ENCODE measurements at places on chromosomes 1 and 21. TPM values are rescaled to one million over a fixed set of nuclear protein-coding genes. Genes with fewer than 3 reads are reported as not detected.

- no peaks in the 10 kb centered on the region for H3K27me3 ChIP-seq
- H3K27ac ChIP-seq, result no peak overlapping the region
- H3K36me3 ChIP-seq, result no peaks in the 10 kb centered on the region
- DNase-seq, result no peak
- no peak overlapping the region for H3K4me3 ChIP-seq
Measured at GRCh38 chr1:59105548-59106507, 191.1 kb upstream of the FGGY start.

GRCh38 chr1:209736490-209737117 lies 19.2 kb upstream of the TRAF3IP3 start:
- no peaks in the 10 kb centered on the region for H3K27me3 ChIP-seq
- no peak for DNase-seq
- H3K36me3 ChIP-seq, result no peaks in the 10 kb centered on the region
- no peak overlapping the region for H3K27ac ChIP-seq
- no peak overlapping the region for H3K4me3 ChIP-seq

DNA sequence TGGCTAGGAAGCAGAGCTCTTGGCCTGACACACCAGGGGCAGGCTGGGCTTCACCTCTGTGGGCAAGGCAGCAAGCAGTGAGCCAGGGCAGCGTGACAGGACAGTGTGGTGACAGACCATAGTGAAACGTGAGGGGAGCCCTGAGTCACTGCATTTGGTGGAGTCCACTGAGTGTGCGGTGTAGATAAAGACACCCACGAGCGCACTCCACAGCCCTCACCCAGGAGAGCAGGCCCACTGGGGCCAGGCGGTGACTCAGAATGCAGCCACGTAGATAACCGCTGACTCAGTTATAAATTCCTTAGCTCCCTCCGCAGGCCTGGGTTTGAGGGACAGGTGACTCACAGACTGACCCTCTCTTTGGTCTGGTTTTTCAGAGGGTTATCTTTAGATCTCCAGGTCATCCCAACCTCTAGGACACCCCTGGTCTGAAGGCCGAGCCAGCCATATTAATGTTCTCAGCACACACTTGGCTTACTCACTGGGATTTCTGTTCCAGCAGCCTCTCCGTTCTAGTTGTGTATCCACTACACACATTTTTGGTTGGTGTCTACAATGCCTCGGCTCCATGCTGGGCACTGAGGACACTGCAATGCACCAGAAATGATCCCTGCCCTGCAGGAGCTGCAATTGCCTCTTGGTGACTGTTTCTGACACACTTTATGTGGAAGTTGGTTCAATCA lies 90.2 kb upstream of the TSPAN2 start:
- DNase-seq, result no peak
- peaks cover 6% of the 10 kb centered on the region for H3K4me1 ChIP-seq
- H3K36me3 ChIP-seq, result no peaks in the 10 kb centered on the region

CRB1 gene
- 10.2 TPM for total RNA-seq

KCNA2 gene
- 1.3 TPM for total RNA-seq

GRCh38 chr1:194004146-194004545 lies 817.7 kb upstream of the B3GALT2 start:
- H3K4me3 ChIP-seq, result no peak overlapping the region
- H3K4me1 ChIP-seq, result no peaks in the 10 kb centered on the region
- H3K27me3 ChIP-seq, result no peaks in the 10 kb centered on the region
- no peak overlapping the region for H3K27ac ChIP-seq
- no peaks in the 10 kb centered on the region for H3K36me3 ChIP-seq

GRCh38 chr1:43545695-43546387 lies 15.2 kb downstream of the PTPRF start:
- peak; percentile 98 for DNase-seq
- no peak overlapping the region for H3K4me3 ChIP-seq
- no peaks in the 10 kb centered on the region for H3K36me3 ChIP-seq

DNA sequence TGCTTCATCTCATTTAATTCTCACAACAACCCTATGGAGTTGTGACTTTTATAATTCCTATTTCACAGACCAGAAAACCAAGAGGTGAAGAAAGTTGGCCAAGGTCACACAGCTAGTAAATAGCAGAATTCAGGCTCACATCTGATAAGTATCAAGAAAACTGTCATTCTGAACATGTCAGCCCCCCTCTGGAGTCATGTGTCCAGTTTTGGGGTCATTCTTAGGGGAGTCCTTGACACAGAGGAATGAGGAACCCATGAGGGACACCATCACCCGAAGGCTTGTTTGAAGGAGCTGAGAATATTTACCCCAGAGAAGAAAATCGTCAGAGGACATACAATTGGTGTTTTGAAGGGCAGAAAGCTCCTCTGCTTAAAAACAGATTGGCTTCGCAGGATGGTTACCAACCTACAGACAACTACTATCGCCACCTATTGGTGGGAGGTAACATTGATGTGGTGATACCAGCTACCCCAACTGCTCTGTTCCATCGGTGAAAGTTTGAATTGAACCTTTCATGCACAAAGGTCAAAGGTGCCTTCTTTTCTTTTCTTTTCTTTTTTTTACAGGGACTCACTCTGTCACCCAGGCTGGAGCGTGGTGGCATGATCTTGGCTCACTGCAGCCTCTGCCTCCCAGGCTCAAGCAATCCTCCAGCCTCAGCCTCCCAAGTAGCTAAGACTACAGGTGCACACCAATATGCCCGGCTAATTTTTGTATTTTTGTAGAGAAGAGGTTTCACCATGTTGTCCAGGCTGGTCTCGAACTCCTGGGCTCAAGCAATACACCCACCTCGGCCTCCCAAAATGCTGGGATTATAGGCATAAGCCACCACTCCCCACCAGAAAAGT lies 31.3 kb downstream of the NCMAP start:
- no peaks in the 10 kb centered on the region for H3K36me3 ChIP-seq
- no peaks in the 10 kb centered on the region for H3K27me3 ChIP-seq
- H3K4me3 ChIP-seq, result no peak overlapping the region
- peaks cover 17% of the 10 kb centered on the region for H3K4me1 ChIP-seq
- no peak overlapping the region for H3K27ac ChIP-seq

DNA sequence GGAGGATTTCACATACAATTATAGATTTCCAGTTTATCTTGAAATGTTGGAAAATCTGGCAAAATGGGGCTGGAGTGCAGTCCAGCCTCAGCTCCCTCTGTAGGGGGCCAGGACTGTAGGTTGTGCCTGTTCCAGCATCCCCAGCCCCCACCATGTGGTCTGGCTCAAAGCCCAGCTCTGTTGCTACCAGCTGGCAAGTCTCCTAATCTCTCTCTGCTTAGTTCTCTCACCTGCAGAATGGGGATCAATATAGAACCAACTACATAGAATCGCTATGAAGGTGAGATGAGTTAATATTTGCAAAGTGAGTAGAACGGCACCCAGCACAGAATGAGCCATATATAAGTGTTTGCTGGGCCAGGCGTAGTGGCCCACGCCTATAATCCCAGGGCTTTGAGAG lies 50.0 kb upstream of the TARDBP start:
- DNase-seq, result peak; percentile 79
- H3K27me3 ChIP-seq, result no peaks in the 10 kb centered on the region
- no peaks in the 10 kb centered on the region for H3K36me3 ChIP-seq
- H3K27ac ChIP-seq, result peak overlapping the region; percentile 70

DNA sequence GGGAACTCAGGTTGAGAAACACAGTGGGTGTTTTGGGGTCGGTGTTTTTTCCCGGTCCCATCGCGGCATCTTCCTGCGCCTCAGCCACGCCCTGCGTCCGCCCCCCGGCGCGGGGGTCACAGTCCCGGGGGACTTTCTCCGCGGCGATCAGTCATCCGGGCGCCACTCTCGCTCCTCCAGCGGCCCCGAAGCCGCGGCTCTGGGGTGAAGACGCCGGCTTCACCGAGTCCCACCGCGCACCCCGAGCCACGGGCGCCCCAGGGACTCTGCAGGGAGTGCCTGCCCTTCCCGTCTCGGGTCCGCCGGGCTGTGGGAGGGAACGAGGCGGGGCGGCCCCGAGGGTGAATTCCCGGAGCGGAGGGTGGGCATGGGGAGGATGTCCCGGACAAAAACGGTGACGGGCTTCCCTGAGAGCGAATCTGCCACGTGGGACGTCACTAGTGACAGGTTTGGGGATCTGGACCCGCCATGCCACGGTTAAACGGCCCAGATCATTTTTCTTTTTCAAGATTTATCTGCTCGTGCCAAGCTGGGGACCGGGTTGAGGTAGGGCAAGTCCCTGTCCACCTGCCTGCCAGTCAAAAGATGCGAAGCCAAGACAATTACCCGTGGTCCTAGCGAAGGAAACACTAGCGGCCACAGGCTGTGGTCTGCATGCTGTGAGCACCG lies 717 bp upstream of the BATF3 start:
- H3K27me3 ChIP-seq, result peaks cover 16% of the 10 kb centered on the region
- DNase-seq, result peak; percentile 19

DNA sequence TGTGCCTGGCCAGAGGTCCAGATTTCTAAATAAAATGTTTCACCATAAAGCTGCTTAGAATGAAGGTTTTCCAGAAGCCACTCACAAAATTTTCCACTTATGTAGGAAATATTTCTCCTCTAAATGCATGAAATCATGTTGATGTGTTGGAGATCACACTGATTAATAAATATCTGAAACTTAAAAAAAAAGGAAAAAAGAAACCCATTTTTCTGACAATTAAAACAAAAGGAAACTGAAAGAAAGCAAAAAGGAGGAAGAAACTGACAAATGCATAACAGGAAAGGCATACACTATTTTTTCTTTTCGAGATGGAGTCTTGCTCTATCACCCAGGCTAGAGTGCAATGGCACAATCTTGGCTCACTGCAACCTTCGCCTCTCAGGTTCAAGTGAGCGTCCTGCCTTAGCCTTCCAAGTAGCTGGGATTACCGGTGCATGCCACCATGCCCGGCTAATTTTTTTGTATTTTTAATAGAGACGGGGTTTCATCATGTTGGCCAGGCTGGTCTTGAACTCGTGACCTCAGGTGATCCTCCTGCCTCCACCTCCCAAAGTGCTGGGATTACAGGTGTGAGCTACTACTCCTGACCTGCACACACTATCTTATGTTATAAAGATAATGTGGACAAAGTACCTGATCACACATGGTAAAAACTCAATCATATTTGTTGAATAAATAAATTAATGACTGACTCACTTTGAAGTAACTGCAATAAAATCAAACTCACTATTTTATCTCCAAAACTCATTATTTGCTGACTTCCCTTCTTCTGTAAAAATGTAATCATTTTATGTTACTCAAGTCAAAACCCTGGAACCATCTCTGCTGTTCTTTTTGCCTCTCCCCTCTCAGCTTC lies 149.8 kb upstream of the NR5A2 start:
- H3K4me3 ChIP-seq, result no peak overlapping the region
- H3K27ac ChIP-seq, result no peak overlapping the region
- no peaks in the 10 kb centered on the region for H3K4me1 ChIP-seq
- no peaks in the 10 kb centered on the region for H3K27me3 ChIP-seq

DNA sequence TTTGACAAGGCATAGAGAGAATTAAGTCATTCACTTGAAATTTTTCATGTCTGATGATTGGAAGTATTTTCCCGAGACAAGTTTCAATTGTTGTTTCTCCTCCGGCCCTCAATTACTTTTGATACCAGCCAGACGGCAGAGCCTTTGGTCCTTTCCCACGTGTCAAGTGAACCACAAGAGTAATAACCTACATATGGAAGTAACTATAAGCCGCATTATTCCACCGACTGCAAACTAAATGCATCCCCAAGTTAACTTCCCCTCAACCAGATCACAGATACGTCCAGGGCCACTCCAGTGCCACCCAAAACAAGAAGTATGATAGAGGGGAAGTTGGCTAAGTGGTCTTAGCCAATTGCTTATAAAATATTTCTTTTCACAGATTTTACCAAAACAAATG lies 20.2 kb downstream of the COLGALT2 start:
- no peaks in the 10 kb centered on the region for H3K27me3 ChIP-seq
- no peaks in the 10 kb centered on the region for H3K36me3 ChIP-seq
- H3K27ac ChIP-seq, result no peak overlapping the region
- H3K4me1 ChIP-seq, result peaks cover 8% of the 10 kb centered on the region
- no peak for DNase-seq
- no peak overlapping the region for H3K4me3 ChIP-seq

GRCh38 chr21:44267655-44268142 lies 6.0 kb upstream of the DNMT3L start:
- no peaks in the 10 kb centered on the region for H3K36me3 ChIP-seq
- H3K27me3 ChIP-seq, result no peaks in the 10 kb centered on the region
- H3K4me1 ChIP-seq, result no peaks in the 10 kb centered on the region
- no peak overlapping the region for H3K4me3 ChIP-seq

DNA sequence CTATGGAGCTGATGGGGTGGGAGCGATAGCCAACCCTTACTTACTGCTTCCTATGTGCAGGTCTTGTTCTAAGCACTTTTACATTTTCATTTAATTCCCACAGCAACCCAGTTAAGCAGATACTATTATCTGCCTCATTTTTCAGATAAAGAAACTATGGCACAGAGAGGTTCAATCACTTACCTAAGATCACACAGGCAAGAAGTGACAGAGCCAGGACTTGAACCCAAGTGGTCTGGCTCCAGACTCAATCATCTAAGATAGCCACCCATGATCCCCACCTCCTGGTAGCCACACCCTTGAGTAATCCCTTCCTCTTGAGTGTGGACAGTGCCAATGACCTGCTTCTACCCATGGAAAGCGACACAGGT lies 23.2 kb upstream of the IFNAR1 start:
- no peak overlapping the region for H3K4me3 ChIP-seq
- no peak for DNase-seq
- H3K27ac ChIP-seq, result peak overlapping the region; percentile 58
- H3K27me3 ChIP-seq, result no peaks in the 10 kb centered on the region
- peaks cover 10% of the 10 kb centered on the region for H3K4me1 ChIP-seq
- H3K36me3 ChIP-seq, result peaks cover 2% of the 10 kb centered on the region

DNA sequence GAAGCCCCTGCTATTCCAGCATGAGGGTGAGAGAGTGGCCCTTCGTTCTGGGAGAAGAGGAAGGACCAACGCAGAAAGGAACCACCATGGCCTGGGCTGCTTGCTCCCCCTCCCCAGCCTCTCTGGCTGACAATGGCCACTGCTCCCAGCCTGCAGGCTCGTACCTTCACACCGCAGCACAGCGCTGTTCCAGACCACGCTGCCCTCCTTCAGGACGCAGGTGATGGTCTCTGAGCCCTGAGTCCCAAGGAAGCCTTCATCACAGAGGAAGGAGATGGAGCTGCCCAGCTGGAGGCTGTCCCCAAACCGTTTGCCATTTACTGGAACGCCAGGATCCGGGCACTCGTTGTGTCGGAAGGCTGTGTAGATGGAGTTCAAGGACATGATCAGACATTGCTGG lies 124.9 kb upstream of the HMGB4 start:
- H3K36me3 ChIP-seq, result no peaks in the 10 kb centered on the region
- no peak for DNase-seq
- no peaks in the 10 kb centered on the region for H3K27me3 ChIP-seq
- no peaks in the 10 kb centered on the region for H3K4me1 ChIP-seq

GRCh38 chr1:68173936-68174737 lies 58.2 kb downstream of the WLS start:
- H3K4me1 ChIP-seq, result peaks cover 54% of the 10 kb centered on the region
- DNase-seq, result peak; percentile 67
- no peaks in the 10 kb centered on the region for H3K36me3 ChIP-seq
- H3K4me3 ChIP-seq, result no peak overlapping the region
- no peaks in the 10 kb centered on the region for H3K27me3 ChIP-seq

GRCh38 chr1:232305050-232305449 lies 324.9 kb downstream of the SIPA1L2 start:
- no peaks in the 10 kb centered on the region for H3K36me3 ChIP-seq
- H3K4me3 ChIP-seq, result no peak overlapping the region
- H3K27ac ChIP-seq, result no peak overlapping the region
- no peak for DNase-seq

All from body of pancreas (tissue), 4 donors.